ENCODE measurements at places on chromosomes 5 and 9.

DNA sequence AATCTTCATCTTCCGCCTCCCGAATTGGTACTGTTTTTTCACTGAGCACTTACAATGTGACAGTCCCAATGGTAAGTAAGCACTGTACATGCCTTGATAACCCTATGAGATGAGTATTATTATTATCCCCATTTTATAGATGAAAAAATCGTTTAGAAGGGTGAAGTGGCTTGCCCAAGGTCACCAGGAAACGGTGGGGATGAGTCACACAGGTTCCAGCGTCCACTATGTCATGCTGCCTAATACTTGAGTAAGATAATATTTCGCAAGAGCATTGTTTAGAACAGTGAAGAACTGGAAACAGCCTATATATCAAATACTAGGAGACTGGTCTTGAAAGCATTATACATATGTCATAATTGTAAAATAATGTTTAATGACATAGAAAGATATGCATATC is 12.9 kb downstream of the HAND1 start:
- no peak for DNase-seq

- DNase-seq: no peak
These were observed 385.8 kb upstream of the PCSK5 start for GRCh38 chr9:75504721-75505120.

- DNase-seq: no peak
These were observed 12.6 kb upstream of the FYB1 start for GRCh38 chr5:39231705-39232525.

- no peak for DNase-seq
These were observed 525.6 kb downstream of the PDE4D start for GRCh38 chr5:59367791-59368394.

GRCh38 chr5:179619776-179620175 is 3.7 kb downstream of the HNRNPH1 start:
- DNase-seq: no peak

GRCh38 chr9:97501972-97502221 is 431 bp downstream of the TMOD1 start:
- no peak for DNase-seq

DNA sequence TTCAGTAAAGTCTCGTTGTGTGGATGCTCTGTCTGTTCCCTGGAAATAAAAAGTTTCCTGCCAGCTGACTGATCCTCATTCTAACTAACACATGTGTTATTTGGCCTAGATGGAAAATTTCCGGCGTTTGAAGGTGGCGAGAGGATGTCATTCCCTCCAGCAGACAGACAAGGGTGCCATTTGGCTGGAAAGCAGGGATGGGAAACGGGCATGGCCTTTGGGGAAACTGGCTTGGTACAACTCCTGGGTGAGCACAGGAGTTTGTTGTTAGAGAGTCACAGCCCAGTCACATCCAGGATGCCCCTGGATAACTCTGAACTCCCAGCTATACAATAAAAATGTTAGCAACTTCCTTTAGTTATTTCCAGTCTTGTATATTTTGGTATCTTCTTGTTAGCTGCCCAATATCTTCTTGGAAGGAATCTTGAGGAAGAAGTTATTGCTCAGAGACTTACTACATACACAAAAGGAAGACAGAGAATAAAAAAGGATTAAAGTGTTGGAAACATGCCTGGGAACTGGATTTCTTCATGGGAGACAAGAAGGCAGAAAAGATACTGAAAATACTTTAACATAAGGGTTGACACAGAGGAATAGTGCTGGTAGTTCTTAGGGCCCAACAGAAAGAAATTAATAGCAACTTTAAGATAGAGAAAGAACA is 41.9 kb downstream of the TEK start:
- no peak for DNase-seq

DNA sequence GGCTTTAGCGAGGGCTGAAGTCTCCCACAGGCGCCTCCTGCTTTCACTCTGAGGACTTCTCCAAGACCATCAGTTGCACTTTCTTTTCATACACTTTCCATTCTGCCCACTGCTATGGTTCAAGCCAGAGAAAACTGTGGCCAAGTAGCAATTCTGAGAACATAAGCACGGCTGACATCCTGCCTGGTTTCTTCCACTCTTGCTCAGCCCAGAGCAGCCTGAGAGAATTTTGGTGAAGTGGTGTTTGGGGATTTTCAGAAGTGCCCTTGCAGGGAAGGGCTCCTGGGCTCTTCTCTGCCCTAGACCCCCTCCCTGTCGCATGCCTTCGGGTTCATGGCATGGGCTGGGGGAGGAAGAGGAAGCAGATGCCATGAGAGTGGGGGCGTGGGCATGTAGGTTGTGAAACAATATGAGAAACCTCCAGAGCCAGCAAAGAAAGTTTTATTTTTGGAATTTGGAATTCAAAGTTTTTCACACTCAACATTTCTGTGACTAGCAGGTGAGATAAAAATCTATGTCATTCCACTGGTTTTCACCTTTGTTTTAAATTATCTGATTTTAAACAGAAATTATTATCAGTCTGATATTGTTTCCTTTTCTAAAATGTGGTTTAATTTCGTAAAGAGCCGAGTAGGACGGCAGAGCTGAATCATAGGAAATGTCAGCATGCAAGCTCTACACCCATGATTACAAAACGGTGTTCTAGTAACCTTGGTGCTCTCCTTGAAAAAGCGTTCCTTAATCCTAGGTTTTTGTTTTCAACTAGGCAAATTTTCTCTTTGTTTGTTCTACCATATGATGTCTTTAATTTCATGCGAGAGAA is 27.8 kb upstream of the TNFSF8 start:
- no peak for DNase-seq

DNA sequence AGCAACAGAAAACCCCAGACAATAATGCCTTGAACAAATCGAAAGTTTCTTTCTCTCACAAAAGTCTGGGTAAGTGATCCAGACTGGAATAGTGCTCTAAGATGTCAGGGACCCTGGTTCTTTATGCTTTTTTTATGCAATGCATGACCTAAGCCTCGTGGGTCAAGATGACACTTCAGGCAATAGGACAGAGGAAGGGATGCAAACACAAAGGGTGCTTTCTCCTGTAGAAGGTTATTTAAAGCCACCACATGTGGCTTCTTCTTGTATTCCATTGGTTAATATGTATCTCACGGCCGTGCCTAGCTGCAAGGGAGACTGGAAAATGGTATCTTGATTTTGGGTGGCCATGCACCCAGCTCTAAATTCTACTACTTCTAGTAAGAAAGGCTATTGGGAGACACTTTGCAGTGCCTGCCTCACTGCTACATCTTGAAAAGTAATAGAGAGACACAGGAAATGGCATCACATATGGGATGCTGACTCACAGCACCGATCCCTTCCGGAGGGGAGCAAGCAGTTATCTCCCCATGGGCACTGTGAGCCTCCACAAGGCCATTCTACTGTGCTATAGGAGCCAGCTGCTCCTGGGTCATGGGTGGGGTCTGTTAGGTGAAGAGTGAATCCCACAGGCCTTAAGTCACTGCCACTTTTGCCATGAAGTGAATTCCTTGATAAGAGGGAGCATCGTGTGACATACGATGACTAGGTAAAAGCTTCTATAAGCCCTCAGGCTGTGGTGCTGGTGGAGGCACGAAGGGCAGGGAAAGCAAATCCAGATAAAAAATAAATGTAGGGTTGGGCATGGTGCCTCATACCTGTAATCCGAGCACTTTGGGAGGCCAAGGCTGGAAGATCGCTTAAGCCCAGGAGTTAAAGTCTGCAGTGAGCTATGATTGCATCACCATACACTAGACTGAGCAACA is 32.5 kb upstream of the RAB14 start:
- no peak for DNase-seq

- DNase-seq: no peak
These were observed 77.9 kb downstream of the FNBP1 start for GRCh38 chr9:129964901-129965734.

DNA sequence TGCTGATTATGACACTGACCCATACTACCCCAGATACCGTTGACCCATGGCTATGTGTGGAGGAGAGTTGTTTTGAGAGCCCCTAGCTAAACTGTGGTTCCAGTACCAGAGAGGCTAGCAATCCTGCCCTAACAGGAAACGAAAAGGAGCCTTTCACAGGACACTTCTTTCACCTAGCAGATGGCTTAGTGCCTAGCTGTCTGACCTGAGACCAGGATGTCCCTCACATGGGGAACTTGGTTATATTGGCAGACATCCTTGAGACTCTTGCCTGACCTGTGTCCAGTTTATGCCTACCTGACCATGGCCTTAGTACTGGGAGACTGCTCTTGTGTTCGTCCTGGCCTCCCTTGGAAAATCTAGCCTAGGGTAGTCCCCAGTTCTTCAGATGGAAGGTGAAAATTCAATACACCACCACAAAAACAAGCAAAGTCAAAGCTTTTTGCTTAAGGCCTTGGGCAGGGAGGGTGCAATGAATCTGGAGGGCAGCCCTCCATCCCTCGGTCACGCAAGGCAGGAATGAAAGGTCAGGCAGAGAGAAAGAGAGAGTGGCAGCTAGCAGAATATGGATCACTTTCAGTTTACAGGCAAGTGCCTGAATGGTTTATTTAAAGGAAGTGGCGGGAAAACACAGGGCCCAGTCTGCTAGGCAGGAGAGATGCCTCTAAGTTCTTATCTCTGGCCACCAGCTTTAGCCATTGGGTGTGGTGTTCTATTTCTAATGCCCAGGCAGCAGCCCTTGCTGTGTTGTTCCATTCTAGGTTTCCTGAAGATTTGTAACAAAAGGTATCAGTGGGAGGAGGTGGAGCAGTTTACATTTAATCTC is 16.4 kb upstream of the ZNF474 start:
- DNase-seq: no peak

- no peak for DNase-seq
These were observed 6.8 kb downstream of the GPR150 start for GRCh38 chr5:95626701-95627100.

DNA sequence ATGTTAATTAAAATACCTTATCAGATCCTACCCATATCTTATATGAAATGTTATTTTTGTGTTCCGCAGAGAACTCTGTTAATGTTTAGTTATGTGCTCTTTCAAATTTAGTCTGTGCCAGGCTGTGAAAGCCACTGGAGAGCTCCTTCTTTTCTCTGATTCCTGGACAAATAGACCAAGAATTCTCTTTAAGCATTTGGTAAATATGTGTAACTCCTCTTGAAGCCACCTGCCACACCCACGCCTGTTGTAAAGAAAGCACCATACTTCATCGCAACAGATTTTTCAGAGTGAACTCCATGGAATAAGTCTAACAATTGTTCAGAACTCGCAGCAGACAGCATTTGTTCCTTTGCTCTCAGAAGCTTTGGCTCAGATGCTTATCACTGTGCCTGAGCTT is 301.1 kb downstream of the FAM170A start:
- DNase-seq: no peak

GRCh38 chr5:179595916-179596315 is 27.6 kb downstream of the HNRNPH1 start:
- no peak for DNase-seq

DNA sequence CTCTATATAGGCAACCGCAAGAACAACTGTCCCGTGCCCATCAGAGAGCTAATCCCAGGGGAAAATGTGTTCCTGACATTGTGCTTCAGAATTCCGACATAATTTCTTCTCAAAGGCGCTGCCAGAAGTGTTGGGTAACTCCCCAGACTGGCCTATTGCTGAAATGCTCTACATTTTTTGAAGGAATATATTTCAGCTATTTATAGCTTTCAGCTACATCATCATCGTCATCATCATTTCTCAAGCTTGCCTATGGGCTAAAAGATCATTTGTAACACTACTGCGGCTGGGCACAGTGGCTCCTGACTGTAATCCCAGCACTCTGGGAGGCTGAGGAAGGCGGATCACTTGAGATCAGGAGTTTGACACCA is 49.7 kb downstream of the MYO10 start:
- no peak for DNase-seq

GRCh38 chr5:150596826-150597225 is 43.6 kb upstream of the SYNPO start:
- no peak for DNase-seq

DNA sequence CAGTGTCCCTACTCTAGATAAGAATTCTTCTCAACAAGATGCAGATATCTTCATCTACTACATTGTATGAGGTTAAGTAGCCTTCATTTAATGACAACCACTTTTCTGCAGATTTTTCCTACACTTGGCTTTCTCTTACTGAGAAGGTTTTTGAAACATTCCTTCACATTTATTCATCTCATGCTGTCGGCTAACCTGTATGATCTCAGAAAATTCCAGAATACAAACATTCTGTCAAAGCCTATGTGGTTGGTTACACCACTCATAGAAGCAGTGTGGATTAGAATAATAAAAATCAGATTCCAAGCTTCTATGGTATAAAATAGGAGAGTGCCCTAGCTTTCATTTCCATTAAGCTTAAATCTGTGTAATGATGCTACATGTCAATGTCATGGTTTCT is 39.4 kb upstream of the ERCC6L2 start:
- DNase-seq: no peak
